Epithelial cell of proximal tubule (primary cell): ENCODE measurements at places on chromosomes 2 and 18.

DNA sequence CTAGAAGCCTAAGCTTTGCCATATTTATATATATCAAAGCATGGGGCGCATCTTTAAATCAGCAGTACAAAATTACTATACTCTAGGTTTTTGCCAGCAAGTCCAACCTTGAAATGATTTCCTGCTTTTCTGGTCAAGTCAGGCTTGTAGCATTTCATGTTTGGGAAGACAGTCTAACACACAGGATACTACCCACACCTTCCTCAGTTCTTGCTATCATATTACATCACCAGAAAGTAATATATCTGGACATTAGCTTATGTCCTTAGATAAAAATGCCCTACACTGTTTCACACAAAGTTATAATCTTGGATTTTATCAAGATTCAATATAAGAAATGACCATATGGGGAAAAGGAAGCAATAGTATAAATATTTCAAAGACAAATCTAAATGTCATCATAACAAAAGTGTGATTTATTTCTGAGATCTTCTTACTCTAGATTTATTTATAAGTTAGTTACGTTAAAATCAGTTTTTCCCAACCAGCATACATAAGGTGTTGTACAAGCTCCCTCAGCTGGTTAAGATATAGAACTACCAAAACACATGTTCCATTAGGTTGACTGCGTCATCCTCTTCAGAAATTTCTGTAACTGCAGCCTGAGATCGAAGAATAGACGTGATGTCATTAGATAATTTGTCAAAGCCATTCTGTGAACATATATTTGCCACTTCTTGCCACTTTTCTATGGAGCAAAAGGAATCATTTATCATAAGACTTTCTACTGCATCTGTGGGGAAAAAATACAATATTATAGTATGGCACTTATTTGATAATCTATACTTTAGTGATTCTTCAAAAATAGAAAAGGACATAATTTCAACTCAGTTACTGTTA lies 56.6 kb downstream of the CLHC1 start:
- DNase-seq: no peak

GRCh38 chr2:85011747-85012146 lies 40.8 kb downstream of the KCMF1 start:
- no peak for DNase-seq

- DNase-seq: no peak
Observed at GRCh38 chr2:10373931-10374330, 71.2 kb downstream of the HPCAL1 start.

GRCh38 chr2:238203094-238203972 lies at the start of gene ILKAP:
TSS of gene ILKAP (minus strand) at chr2:238203695. CDS start at chr2:238203553, 142 bp downstream.
- DNase-seq: no peak

DNA sequence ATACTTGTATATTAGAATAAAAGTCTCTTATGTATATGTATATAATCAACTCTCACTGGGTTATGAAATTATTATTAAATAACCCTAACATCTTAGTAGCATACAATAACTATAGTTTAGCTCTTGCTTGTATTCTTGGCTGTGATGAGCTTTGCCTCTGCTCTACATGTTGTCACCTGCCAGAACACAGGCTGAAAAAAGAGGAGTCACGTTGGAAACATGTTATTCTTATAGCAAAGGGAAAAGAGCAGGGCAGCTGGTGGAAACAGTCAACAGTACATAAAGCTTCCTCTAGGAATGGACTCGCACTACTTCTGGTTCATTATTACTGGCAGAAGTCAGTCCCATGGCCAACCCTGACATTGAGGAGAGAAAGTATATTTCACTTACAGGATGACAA lies 362.0 kb upstream of the KYNU start:
- DNase-seq: no peak

GRCh38 chr2:16080071-16080470 lies 139.7 kb downstream of the MYCN start:
- DNase-seq: no peak

DNA sequence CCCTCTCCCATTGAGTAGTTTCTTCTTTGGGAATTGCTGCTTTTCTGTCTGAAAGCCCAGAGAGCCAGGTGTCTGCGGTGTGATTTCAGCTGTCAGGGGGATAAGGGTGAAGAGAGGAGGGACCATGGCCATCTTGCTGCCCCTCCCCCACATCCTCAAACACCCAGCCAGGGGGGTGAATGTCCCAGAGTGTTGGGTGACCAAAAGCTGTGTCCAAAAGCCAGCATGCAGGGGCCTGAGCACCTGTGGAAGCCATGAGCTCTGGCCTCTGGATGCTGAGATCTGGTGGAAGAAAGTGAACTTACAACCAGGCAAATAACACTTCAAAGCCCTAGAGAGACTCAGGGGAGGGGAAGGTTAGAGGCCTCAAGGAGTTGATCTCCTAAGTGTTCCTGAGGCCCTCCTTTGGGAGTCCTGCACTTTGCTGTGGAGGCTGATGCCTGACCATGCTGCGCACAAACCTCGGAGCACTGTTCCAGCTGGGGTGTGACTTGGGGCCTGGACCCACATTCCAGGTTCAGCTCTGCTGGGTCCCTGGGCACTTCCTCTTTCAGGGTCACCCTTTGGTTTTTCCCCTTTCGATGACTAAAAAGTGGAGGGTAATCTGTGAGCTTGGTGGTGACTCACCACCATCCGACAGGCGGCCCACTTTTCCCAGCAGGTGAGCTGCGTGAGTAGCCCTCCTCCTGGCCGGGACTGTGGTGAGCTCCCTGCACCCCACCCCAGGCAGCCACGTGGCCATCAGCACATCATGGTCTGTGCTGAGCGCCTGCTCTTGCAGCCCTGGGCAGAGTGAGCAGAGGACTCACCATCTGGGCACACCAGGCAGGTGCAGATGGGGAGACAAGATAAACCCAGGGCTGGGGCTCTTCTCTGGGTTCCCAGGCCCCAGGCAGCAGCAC lies 66.8 kb upstream of the FOSL2 start:
- peak; percentile 55 for DNase-seq

- no peak for DNase-seq
Observed at GRCh38 chr2:172398440-172398839, 28.9 kb upstream of the ITGA6 start.

- no peak for DNase-seq
Observed at GRCh38 chr2:16059393-16060016, 119.2 kb downstream of the MYCN start.

DNA sequence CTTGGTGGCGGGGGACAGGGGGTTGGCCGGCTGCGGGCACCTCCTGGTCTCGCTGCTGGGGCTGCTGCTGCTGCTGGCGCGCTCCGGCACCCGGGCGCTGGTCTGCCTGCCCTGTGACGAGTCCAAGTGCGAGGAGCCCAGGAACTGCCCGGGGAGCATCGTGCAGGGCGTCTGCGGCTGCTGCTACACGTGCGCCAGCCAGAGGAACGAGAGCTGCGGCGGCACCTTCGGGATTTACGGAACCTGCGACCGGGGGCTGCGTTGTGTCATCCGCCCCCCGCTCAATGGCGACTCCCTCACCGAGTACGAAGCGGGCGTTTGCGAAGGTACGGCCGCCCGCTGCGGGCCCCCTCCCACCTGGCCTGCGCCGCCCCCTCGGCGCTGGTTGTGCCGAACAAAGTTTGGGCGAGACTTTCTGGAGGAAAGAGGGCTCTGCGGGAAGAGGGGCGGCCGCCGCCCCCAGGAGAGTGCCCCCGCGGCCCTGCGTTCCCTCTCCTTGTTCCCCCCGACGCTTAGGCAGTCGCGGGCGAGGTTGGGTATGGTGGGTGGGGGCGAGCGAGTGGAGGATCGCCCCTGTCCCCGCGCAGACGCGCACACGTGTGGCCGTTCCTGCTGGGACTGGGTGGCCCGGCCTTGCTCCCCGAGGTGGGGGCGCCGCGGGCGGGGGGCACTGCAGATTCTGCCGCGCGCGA lies 866 bp downstream of the CRIM1 start:
- DNase-seq: no peak

DNA sequence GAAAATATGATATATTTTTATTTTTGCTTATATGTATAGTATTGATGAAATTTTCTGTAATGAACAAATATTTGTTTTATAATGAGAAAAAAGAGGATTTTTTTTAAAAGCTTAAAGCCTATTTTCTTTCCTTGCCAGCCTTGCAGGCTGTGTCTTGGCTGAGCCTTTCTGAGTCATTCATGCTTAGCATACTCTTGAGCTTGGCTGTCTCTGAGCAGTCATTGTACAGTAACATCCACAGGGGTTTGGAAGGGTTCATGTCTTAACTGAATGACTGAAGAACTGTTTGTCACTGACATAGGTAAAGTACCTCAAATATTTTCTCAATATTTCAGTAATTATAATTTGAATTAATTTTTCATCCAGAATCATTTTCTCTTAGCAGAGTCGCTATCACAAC lies 49.3 kb downstream of the GPR39 start:
- no peak for DNase-seq

GRCh38 chr2:146931109-146931508 lies 913.7 kb upstream of the ACVR2A start:
- no peak for DNase-seq

DNA sequence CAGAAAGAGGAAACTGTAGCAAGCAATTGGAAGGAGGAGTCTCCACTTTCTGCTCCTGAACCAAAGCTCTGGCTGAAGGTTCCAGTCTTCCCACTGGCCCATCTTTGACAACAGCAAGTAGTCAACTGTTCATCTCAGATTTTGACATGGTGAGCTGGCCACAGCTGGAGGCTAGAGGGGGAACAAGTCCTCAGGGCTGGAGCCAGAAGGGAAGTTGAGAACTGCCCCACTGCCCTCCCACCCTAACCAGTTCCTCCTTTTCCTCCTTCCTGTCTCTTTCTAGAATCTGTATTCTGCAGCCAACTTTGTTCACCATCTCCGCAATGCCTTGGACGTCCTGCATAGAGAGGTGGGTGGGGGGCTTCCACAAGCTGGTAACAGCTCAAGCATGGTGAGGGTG lies 105.8 kb downstream of the PLB1 start:
- DNase-seq: no peak

GRCh38 chr2:68901199-68901514 lies 30.0 kb upstream of the BMP10 start:
- no peak for DNase-seq

DNA sequence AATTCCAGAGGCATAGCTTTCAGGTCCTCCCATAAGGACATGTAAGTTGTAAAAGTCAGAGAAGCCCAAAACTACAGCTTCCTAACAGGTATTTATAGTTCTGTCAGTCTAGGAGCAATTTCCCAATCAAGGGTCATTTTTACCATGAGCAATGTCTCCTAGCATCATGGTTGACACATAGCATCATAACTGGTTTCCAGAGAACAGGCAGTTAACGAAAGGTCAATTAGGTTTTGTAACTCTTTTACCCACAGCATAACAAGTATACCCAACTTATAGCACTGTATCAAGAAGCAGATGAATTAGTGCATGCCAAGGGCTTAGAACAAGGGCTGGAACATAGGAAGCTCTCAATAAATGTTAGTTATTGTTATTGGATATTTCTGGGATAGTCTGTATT lies 110.1 kb downstream of the MREG start:
- no peak for DNase-seq

DNA sequence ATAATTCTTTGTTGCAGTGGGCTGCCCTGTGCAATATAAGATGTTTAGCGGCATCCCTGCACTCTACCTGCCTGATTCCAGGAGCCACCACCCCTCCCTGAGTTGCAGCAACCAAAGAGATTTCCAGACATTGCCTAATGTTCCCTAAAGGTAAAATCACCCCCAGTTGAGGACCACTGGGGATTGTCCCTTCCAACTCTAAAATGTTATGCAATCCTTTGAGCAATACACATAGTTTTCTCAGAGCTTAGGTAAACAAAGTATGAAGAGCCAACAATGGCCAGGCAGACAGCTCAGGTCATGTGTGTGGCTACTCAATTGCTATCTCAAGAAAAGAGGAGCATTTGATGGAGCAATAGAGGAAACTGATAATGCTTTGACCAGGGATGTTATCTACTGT lies 87.0 kb downstream of the XDH start:
- DNase-seq: no peak

- DNase-seq: no peak
Observed at GRCh38 chr2:158994920-158995676, 26.7 kb downstream of the TANC1 start.

DNA sequence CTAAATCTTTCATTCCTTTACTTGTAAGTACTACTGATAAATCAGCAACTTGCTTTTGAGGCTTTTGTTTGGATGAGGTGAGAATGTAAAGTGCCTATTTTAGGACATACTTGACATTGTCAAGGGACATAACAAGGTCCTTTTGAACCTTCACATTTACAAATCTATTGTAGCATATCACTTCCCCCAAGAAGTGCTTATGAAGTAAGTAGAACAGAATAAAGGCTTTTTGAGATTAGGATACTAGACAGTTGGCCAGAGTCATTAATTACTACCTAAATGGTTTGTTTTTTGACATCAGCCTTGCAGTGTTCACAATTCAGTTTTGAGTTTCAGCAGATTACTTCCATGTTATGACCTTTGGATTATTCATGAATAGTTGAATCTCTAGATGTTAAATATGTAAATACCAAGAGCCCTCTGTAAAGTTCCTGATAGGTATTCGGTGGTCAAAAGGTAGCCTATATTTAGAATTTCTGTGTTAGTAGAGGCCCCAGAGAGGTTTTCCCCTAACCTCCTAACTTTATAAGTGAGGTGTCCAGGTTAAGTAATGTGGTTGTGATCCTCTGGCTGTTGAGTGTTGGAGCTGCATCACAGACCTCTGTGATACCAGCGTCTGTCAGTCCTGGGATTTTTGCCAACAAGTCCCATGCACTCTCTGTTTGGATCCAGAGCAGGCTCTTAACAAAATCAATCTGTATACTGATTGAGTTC lies 67.2 kb downstream of the LCLAT1 start:
- DNase-seq: no peak

- DNase-seq: no peak
Observed at GRCh38 chr2:169237286-169237685, 125.0 kb downstream of the LRP2 start.

- no peak for DNase-seq
Observed at GRCh38 chr2:86570059-86570458, 6.8 kb upstream of the CHMP3 start.

DNA sequence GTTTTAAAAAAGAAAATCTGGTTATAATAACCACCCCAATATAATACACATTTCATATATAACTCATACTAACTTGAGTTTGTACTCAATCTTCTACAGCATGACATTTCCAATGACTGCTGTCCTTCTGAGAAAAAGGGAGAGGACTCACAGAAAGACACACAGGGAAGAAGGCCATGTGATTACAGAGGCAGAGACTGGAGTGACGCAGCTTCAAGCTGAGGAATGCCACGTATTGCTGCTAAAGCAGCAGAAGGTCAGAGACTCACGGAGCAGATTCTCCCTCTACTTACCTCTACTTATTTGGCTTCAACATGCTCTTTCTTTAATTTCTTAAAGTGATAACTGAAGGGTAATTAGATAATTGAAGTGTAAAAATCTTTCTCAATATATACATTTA lies 753.5 kb upstream of the PKDCC start:
- DNase-seq: no peak

- DNase-seq: no peak
Observed at GRCh38 chr2:143452817-143453451, 323.7 kb downstream of the ARHGAP15 start.

- DNase-seq: no peak
Observed at GRCh38 chr2:69933839-69934613, 19.1 kb downstream of the MXD1 start.
